ENCODE measurements at places on chromosomes 2 and 18.
A peak's percentile ranks its signal among the peaks of the same experiment; 100 is the strongest.

DNA sequence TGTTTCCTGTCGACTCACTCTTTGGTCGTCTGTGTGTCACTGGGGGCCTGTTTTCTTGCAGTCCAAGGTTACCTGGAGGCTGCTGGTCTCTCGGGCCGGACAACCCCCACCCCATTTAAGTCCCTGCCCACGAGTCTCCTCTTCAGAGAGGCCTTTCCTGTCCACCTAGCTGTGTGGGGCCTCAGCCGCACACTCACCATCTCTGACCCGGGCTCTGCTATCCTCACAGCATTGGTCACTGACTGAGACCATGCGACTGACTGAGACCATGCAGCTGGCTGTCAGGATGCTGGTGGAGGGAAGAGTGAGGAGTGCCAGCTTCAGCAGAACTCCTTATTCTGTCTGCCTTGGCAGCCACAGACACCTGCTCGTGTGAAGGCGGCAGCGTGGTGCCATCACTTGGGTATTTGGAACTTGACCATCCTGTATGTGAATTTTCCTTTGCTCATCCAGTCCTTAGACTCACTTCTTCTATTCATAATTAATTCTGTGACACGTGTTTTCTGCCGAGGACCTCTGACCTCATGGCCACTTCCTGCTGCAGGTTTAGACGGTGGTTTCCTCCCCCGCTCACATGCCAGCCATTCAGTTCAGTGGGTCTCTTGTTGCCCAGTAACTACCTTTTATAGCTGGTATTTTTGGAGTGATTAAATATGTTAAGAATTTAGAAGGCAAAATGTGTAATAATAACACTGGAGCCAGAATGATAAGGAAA is 47.5 kb upstream of the ASB1 start:
- DNase-seq = no peak

- DNase-seq = no peak
Observed at GRCh38 chr18:61876899-61877298, 15.9 kb downstream of the RNF152 start.

- DNase-seq = no peak
Observed at GRCh38 chr2:20551260-20551944, 99.5 kb downstream of the HS1BP3 start.

DNA sequence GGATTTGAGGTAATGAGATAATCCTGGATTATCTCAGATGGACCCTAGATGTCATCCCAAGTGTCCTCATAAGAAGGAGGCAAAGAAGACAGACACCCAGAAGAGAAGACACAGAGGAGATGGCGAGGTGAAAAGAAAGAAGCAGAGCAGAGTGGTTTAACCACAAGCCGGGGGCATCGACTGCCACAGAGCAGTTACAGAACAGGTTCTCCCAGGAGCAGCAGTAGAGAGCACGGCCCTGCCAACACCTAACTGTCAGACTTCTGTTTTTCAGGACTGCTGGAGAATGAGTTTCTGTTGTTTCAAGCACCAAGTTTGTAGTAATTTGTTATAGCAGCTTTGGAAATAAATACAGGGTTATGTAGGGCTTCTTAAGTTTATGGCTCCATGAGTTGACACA is 437.0 kb downstream of the THSD7B start:
- no peak for DNase-seq

DNA sequence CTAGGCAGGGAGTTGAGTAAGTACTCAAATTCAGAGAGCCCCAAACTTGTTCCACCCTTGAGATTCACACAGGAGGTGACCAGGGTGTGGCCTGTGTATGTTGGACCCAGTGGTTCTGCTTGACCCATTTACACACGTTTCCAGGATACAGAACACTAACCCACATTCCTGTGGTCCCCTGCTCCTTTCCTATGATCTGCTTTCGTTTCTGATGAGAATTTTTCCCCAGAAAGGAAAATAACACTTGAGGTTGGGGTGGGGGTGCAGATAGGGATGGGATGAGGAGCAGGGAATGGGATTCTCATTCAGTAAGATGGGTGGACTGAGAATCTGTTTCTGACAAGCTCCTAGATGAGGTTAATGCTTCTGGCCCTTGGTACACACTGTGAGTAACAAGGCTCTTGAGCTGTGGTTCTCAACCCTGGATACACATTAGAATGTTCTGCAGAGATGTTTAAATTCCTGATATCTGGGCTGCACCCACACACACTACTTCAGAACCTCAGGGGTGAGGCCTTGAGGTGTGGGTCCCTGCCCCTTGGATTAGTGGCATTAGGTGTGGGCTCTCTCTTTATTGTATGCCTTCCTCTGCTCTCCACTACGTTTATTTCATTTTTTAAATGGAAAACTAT is 58.4 kb downstream of the TPGS2 start:
- no peak for DNase-seq

DNA sequence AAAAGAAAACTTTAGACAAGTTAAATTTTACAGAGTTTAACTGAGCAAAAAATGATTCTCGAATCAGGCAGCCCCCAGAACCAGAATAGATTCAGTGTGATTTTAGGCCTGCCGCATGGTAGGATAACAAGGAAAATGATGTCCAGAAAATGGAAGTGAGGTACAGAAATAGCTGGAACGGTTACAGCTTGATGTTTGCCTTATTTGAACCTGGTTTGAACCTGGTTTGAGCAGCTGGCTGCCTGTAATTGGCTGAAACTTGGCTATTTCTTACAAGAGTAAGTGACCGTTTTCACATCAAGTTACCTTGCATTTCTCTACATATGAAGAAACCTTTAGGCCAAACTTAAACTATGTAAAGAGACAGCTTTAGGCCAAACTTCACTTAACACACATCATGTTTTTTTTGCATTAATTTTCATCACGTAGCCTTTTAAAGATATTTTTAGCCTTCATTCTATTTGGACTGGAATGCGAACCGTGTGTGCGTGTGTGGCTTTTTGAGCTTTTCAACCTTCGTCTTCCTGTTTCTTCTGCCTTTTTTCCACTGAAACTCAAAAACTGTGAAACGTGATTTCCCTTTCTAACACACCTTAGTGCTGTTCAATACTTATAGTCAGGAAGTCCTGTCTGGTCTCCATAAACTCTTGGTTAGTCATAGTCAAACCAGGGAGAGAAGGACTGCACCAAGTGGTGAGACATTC is 4.5 kb upstream of the POLE4 start:
- no peak for DNase-seq

GRCh38 chr18:54162431-54162830 is 62.0 kb downstream of the MBD2 start:
- no peak for DNase-seq

- no peak for DNase-seq
Observed at GRCh38 chr2:73594251-73594650, 48.0 kb downstream of the NAT8 start.

DNA sequence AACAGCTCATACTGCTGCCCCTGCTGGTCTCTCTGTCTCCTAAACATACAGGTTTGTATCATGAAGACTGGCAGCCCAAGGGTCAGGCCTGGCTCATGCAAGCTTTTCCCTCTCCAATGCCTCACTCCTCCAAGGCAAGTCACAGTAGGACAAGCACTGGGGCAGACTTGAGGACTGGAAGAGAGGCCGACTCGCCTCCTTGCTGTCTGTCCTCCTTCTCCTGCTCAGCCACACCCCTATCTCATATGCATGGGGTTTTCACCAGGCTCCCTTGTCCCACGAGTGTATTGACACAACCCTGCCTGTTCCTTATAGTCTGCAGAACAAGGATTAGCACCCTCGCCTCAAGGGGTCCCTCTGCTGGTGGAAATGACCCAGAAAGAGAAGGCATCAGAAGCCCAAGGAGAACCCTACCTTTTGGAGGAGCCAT is 223.7 kb downstream of the SOX11 start:
- DNase-seq = no peak

- DNase-seq = peak; percentile 79
Observed at GRCh38 chr2:232521959-232522622, 1.9 kb downstream of the PRSS56 start.

DNA sequence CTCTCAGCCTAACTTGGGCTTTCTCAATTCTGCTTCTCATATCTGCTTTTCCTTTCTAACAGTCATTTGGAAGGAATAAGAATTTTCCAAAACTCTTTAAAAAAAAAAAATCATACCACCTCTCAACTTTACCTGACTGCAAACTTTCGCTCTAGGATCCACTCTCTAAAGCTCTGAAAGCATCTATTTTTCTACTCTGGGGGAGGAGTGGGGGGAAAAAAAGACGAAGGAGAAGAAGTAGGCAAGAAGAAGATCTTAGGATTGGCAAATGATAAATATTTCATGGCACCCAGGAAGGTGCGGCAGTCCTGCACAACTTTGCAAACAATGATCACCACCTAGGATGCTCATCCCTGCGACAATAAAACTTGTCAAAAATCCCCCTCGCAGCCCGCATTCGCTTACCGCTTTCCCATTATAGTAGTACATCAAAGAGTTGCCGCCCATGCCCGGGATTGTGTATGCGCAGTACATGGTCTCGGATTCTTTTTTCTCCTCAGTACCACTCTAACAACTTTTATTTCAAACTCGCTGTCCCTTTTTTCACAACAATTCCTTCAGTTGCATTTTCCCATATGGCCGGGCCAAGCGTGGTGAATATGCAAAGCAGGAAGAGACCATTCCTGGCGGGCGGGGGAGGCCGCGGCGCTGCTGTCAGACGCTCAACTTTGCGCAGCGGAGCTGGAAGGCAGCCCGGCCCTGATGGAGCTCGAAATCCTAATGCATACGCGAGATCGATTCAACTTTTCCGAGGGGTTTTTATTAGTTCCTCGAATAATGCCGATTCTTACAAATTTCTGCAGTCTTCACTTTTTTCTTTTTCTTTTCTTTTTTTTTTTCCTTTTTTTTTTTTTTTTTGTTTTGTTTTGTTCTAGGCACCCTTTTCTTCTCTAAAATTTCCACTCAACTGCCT is 266.5 kb downstream of the TCF4 start:
- peak; percentile 16 for DNase-seq

DNA sequence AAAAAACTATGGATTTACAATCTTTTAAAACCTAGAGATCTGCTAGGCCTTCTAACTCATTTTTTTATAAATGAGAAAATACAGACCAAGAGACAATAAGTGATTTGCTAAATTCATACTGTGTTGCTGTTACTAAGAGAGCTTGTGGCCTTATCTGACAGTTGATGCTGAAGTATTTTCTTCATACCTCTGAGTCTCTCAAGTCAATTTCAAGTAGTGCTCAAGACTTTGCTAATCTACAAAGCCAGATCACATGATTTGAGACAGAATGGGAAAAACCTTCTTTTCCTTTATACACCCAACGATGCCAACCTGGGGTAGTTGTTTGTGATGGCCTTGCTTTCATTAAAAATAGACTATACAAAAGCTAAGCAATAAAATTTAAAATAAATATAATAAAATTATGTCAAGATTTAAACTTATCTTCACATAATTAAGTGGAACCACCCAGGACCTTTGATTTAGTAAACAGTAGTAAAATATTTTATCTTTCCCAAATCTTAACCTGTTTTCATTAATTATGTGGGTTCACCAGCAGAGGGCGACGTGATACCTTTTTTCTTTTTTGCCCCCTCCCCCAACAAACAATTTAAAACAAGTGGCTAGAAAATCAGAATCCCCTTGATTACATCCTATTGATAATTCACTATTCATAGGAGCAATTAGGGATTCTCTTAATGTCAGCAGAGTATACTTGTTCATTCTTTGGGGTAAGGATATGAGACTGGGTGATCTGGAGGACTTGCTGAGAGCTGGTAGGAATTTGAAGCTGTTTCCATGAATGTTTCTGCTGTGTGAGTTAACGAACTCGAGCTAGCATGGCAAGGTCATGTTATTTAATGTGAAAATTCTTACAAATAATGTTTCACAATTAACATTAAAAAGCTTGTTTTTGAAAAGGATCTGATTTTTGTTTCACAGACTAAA is 49.6 kb upstream of the SLC5A7 start:
- no peak for DNase-seq

- no peak for DNase-seq
Observed at GRCh38 chr2:42844901-42845821, 52.8 kb upstream of the HAAO start.

- DNase-seq = peak; percentile 54
Observed at GRCh38 chr2:74502720-74503505, 3.5 kb upstream of the LBX2 start.

DNA sequence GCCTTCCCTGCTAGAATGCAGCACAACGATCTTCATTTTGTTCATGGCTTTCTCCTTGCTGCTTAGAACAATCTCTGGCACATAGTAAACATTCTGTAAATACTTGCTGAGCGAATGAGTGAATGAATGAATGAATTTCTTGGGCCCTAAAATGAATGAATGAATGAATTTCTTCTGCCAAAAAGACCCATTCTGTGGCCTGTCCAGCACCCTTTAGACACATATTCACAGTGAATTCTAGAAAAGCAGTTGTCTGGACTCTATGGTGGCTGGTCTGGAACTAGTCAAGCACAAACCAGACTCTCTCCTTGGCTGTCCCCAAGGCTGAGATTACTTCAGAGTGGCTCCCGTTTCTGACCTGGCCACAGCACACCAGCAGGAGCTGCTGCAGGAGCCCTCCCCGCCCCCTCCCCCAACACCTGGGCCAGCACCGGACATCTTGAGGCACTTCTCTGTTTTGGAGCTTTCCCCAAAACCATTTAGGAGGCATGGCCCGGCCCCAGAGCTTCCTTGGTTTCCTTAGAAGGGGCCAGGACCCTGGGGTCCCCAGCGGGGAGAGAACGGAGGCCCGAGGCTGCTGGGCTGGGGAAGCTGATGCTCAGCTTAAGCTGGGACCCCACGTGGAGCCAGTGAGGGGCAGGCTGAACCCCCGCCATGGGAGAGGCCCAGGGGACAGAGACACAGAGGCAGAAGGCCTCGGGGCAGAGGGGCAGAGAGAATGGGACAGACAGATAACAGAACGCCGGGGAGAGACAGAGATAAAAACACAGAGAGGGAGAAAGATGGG is 159.0 kb downstream of the ZFP36L2 start:
- DNase-seq = no peak

DNA sequence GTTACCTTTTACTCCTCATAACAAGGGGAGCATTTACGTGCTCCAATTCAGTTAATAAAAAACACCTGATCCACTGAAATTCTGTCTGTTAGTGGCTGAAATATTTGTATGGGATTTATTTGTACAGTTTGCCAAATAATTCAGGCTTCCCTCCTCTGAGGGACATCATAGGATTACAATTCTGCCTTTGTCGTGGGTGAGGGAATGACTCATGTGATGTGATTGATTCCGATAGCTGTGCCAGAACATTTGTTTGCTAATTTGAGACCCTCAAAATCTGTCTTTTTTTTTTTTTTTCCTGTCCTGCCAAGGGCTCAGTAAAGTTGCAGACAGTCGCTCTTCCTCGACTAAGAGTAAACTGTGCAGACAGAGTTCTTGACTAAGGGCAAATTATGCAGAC is 612.6 kb upstream of the CDH2 start:
- no peak for DNase-seq

- DNase-seq = no peak
Observed at GRCh38 chr18:42730272-42730671, 385.2 kb downstream of the RIT2 start.
